Stimulated activated CD4-positive, alpha-beta T cell treated with anti-CD3 and anti-CD28 coated beads, TNF-alpha, amount 100 ng/mL, for 1 hour (primary cell): ENCODE measurements at places on chromosomes 7 and 10.

DNA sequence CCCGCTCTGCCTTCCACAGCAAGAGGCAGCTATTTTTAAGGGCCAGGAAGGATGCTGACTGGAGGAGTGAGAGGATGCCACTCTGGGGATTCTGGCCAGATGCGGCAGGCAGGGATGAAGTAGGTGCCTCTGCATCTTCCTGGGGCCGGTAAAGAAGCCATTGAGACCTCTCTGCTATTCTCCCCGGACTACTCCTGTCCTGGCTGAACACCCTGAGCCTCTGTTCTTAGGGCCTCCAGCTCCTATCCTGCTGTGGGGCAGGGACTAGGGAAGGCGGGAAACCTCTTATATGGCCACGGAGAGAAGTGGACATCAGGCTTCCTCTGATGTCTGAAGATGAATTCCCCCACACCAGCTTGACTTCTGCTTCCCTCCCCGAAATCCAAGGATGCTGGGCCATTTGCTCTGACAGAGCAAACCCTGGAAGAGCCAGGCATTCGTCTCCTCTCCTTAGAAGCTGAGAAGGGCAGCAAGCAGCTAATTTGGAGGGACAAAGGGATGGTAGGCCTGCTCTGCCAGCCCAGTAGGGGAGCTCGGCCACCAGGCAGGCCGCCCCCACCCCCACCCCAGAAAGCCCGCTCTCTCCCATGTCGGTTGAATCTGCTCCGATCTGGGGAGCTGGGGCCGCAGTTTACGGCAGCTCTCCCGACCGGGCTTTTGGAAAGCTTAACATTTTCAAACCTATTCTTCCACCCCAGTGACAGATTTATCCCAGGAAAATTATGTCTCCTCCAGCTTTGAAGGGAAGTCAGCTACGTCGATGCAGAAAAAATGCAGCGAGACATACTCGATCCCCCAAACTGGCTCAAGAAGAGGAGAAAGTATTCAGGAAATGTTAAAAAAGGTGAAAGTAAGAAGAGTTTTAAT lies 2.8 kb downstream of the FGF8 start:
- no peak for DNase-seq

- no peak for DNase-seq
Observed at GRCh38 chr7:22363756-22364422, 6.9 kb upstream of the RAPGEF5 start.

- DNase-seq: no peak
Observed at GRCh38 chr10:124160176-124160575, 66.8 kb upstream of the CHST15 start.

- DNase-seq: no peak
Observed at GRCh38 chr7:155578016-155578415, 31.7 kb upstream of the CNPY1 start.

- DNase-seq: no peak
Observed at GRCh38 chr10:43619368-43619767, 13.1 kb downstream of the ZNF485 start.

GRCh38 chr10:132401401-132402118 lies 4.6 kb downstream of the PWWP2B start:
- no peak for DNase-seq

- DNase-seq: no peak
Observed at GRCh38 chr10:32190890-32191491, 134.8 kb upstream of the KIF5B start.

DNA sequence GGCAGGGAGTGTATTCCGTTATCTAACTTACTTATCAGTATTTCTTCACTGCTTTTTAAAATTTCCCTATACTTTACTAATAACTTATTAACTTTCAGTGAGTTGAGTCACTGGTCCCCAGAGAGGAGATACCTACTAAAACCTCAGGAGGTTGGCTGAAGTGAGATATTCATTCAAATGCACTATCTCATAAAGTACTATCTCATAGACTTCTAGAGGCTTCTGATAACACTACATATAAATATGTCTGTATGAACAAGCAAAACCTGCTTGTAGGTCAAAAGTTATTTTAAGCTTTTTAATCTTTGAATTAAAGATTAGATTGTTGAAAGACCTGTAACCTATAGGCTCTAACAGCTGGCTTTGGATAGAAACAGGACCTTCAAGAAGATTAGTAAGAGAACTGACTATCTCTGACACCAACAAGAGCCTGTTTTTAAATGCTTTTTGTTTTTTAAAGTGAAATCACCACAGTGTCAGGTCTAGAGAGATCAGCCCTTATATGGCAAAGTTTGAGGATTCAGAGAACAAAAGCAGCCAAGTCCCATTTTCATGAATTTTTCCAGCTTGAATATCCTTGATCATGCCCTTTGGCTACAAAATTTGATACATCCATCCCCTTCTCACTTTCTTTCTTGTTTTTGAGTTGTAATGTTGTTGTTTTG lies 242.2 kb downstream of the ARL4A start:
- DNase-seq: no peak

GRCh38 chr10:100568912-100569311 lies 33.2 kb downstream of the HIF1AN start:
- no peak for DNase-seq

DNA sequence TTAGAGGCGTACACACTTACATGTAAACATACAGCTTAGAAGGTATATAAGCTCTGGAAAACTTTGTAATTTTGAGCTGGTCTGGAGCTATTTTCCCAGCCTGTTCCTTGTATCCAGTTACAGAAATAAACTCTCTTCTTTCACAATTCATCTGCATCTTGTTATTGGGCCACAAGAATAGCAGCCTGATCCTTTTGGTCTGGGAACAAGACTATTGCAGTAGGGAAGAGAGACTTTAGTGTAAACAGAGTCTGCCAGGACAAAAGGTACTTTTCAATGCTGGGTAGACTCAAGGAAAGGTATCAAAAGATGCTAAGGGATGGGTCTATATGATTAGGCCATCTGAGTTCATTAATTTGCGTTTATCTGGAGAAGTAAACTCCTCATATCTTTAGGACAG lies 728.3 kb downstream of the TYW1 start:
- DNase-seq: no peak

DNA sequence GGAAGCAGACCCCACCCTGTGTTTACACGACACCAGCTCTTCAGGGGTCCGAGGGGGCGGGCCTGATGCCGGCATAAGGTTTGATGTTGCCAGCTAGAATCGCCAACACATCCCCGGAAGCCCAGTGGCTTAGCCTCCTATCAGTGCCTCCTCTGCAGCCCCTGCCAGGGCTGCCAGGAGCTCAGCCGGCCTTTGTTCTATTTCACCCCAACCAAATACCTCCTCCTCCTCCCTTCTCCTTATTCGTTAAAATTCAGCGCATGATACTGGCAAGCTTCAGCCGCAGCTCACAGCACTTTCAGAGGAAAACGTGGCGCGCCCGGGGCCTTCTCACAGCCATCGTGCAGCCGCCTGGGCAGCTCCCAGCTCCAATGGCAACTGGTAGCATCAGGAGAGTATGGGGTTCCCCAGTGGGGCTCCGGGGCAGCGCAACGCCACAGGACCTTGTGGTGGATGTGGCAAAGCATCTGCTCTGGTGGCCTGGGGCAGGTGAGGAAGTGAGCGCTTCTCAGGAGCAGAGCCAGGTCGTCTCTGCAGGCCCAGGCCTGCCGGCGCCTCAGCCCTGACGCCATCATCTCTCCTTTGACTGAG lies 176.4 kb upstream of the RHEB start:
- no peak for DNase-seq

DNA sequence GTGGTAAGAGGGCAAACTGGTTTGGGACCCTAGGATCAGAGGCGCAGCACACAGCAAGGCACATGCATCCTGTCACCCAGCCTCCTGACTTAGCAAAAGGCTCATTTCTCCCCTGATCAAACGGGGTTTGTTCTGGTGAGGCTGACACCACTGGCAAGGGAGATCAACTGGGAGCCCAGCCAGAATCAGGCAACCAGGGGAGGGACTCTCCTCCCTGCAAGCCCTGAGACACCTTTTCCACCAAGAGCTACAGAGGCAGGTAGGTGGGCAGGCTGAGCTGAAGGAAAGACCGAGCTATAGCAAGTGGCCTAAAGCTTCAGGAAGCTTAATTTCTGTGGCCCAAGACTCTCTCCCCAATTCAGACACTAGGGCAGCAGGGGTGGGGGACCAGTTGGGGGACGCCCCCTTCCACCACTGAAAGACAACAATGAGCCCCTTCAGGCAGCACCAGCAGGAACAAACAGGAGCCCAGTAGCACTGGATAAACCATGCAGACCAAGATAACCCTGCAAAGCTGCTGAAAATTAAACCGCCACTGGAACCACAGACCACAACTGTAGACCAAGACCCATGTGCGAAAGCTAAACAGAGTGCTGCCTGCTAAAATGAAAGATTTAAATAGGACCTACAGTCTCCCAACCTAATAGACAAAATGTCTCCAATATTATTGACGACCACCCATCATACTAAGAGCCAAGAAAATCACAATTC lies 27.1 kb upstream of the SAR1A start:
- no peak for DNase-seq

- no peak for DNase-seq
Observed at GRCh38 chr10:94409021-94409657, 6.8 kb downstream of the TBC1D12 start.

DNA sequence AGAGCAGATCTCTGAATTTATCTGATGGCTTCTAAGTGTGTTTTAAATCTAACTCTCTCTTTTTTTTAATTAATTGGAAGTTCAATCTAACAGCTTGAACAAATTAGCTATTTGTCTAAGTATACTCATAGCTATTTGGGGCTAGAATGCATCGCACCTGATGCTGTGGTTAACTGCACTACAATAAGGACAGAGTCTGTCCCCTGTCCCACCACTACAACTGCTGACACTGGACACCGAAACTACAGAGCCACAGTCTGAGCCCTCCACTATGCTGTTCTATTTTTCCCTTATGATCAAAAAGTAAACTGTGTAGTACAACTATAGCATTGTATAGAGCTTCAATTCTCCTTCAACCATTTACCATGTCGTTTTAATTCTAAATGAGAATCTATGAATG lies 89.4 kb upstream of the AHR start:
- DNase-seq: no peak

GRCh38 chr10:128854204-128854603 lies 612.8 kb upstream of the MGMT start:
- no peak for DNase-seq

GRCh38 chr7:107563081-107563774 lies 492 bp downstream of the COG5 start:
- no peak for DNase-seq

DNA sequence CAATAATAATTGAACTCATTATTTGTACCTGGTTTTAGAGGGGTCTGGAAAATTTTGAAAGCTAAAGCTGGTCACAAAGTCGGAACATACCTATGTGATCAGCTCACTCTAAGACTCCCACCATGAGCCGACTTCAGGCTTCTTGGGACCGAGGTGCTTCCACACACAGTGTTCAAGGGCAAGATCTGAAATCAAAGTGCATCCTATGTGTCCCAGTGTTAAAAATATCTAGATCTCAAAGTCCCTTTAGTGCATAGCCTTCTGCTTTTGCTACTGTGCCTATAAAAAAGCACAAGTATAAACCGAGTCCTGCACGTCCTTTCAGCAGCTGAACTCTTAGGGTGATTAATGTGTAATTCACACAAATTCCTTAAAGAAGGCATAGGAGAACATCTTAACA lies 43.5 kb upstream of the FXYD4 start:
- no peak for DNase-seq

DNA sequence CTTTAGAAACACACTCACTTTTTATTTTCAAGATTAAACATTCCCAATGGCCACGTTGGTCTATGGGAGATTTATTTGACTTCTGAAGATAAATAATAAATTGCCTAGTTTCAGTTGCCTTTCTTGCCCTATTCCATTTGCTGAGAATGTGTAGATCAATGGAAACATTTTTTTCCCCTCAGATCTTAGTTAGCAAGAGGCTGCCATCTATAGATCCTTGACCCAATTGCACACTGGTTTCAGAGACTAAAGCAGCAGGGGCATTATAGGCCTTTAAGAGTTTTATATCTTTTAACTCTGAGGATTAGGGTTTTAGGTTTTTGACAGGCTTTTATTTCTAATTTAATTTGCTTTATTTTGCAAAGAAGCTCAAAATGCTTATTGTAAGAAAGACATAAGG lies 163.2 kb upstream of the GPR26 start:
- DNase-seq: no peak
